Stimulated activated CD4-positive, alpha-beta T cell treated with anti-CD3 and anti-CD28 coated beads, TNF-alpha, amount 100 ng/mL, for 4 hours (primary cell): ENCODE measurements at places on chromosomes 5 and 9.

DNA sequence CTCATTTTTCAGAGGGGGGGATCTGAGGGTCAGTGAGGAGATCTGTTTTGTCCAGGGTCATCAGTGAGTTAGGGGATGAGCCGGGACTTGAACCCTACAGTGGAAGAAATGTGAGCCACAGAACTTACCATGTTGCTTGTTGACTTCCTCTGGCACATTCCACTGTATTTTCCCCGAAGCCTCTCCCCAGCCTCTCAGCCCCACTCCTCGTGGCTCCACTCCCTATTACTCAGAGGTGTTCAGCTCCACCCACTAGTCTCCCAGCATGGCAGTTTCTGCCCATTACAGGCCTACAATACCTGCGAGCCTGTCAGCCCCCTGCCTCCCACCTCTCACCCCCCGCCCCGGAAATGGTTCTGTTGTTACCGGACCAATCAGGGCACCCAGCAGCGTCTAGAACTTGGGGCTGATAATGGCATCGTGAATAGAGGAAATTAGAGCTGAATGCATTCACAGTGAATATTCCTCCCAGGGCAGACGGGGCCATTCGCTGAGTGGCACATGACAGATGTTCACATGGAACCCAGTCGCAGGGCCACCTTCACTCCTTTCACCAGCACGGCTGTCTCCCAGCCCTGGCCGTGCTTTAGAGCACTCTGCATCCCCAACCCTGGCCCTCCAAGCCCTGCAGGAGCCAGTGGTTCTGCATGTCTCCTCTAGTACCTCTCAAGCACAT, 81.6 kb downstream of the KCNIP1 start:
- no peak for DNase-seq

DNA sequence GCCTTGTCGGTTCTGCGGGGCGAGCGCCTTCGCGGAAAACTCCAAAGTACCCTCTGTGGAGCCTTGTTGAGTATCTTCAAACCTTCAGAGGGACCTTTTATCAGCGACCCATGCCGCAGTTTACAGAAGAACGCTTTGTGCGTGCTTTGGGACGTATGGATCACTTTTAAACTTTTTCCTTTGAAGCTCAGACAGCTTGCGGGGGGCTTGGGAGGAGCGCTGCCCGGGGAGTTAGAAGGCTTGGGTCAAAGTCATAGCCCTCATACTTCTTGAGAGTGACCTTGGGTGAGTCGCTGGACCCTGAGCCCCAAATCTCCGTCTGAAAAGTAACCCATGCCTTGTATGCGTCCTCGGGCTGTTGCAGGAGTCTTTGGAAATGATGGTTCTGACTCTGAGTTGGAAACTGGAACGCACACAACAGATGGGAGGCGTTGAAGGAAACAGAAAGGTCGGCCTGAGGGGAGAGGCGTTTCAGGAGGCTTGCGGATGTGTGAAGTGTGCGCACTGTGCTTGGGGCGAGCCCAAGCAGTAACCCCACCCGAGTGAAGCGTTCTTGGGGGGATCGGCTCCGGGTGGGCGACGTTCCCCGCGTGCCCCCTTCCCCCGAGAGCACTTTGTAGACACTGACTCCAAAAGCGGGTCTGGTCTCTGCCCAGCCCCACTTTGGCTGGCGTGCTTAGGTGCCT, 661 bp upstream of the SLC25A51 start:
- no peak for DNase-seq

DNA sequence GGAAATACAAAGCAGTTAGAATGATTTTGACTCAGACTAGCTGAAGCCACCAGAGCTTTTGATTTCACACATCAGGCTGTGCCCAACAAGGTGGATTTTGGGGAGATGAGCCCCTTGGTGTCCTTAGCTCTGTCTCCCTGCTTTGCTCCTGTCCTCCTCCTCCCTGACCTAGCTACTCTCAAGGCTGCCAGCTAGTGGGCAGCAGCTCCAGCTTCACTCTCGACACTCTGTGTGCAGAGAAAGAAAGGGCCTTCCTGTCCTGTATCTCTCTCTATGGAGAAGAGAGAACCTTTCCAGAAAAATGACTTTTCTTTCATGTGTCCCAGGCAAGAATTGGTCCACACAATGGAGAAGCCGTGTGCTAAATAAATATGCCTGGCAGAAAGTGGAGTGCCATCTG, 446.2 kb downstream of the SEMA5A start:
- DNase-seq: no peak

DNA sequence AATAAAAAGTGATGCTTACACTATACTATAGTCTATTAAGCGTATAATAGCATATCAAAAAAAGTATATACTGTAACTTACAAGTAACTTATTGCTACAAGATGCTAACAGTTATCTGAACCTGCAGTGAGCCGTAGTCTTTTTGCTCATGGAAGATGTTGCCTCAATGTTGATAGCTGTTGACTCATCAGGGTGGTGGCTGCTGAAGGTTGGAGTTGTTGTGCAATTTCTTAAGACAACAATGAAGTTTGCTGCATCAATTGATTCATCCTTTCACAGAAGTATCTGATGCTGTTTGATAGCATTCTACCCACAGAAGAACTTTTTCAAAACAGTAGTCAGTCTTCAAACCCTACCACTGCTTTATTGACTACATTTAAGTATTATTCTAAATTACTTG, 7.8 kb upstream of the C9orf40 start:
- no peak for DNase-seq

DNA sequence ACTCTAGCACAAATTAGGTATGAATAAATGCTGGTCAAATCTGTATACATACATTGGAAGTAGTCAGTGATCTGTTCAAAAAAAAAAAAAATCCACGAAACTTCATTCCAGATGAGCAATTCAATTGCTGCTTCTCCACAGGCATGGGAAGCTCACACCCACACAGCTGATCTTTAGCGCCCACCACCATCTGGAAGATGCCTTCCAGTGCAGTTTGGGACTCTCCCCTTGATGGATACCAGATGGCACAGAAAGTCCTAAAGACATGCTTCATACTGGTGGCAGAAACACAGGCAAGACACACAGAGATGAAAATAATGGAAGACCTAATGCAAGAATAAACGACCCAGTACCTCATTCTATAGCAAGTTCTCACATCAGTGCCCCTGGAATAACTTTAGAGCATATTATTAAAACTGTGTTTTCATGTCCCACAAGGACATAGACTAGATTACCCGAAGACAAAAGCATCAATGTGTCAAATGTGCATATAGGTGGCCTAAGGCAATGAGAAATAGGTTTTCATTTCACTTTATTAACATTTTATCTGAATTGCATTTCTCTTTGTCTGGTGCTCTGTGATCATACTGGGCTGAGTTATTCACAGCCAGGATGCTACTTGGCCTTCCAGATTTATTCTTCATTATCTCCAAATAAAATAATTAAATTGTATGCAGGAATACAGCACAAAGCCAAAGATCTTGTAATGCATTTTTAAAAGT, 135.4 kb upstream of the TAS2R1 start:
- DNase-seq: no peak

DNA sequence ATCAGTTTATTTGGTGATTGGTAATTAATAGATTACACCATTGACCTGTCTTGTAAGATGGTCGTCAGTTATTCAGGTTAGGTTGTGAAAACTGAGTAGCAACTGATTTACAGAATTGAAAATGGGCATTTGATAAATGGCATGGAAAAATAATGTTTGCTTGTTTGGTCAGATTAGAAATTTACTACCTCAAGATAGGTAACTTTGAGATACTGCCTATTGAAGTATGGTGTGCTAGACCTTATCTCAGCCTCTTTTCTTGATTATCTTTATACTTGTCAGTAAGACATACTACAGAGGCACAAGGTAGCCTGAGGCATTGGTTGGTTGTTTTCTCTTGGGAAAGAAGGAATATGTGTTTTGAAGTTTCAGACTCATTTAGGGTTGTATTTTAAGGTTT, 174.5 kb downstream of the XRCC4 start:
- DNase-seq: no peak

DNA sequence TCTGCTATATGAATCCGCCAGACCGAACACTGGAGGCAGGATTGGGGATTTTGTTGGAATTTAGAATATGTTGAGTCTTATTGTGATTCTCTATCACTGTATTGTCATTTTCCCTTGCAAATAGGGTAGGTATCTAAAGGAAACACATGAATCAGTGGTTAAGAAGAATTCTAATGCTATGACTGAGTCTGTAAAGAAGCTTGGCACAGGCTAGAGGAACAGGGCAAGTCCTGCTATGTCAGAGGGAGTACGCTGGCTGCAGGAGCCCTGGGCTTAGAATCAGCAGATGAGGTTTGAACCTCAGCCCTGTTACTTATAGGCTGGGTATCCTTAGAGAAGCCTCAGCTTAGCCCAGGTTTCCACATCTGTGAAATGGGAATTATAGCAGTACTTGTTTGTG, 198.1 kb downstream of the NR3C1 start:
- no peak for DNase-seq

DNA sequence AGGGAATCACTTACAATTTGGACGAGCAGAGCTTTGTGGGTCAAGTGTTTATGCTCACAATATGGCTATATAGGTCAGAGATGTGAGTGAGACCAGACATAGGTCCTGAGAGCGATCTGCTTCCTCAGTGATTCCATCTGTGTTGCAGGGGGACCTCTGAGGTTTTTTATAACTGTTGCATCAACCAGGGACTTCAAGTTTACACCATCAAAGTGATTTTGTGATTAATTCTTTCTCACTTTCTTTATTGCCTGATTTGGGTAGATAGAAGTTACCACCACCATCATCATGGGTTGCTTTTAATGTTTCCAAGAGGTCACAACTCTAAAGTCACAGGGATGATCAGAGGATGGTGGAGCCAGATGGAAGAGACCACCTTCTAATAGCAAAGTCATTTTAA, 7.0 kb upstream of the MTAP start:
- DNase-seq: no peak

DNA sequence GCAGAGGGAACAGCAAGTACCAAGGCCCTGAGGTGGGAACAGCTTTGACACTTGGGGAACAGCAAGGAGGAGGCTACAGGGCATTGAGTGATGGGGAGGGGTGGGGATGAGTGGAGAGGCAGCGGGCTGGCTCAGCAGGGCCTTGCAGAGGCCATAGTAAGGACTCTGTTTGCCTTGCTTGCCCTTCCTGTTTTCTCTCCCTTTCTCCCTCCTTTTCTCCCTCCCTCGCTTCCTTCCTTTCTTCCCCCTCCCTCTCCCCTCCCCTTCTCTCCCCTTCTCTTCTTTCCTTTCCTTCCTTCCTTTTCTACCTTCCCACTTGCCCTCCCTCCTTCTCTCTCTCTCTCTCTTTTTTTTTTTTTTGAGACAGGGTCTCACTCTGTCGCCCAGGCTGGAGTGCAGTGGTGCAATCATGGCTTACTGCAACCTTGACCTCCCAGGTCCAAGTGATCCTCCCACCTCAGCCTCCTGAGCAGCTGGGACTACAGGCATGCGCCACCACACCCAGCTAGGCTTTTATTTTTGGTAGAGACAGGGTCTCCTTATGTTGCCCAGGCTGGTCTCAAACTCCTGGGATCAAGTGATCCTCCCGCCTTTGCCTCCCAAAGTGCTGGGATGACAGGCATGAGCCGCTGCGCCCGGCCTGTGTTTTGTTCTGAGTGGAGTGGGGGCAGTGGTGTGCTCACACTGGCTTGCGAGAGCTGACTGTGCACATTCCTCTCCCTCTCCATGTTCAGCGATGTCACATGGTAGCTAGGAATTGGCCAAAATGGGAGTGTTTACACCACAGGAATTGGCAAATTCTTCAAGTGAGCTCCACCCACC, 17.1 kb downstream of the IER5L start:
- no peak for DNase-seq

DNA sequence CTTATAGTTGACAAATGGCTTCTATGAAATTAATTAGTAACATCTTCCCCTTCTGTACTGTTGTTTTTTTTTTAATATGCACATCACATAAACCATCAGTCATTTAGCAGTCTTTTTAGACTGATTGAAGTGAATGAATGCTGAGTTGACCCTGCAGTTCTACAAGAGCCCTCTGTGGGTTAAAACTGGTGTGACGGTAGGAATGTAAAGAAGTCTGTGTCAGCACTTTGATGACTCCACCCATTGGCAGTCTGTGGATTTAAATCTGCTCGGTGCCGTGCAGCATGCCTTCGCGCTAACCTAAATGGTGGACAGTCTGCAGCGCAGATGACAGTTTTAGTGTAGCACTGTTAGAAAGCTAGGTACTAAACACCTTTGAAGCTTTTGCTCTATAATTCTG, 3.1 kb downstream of the GTF3C4 start:
- DNase-seq: no peak

DNA sequence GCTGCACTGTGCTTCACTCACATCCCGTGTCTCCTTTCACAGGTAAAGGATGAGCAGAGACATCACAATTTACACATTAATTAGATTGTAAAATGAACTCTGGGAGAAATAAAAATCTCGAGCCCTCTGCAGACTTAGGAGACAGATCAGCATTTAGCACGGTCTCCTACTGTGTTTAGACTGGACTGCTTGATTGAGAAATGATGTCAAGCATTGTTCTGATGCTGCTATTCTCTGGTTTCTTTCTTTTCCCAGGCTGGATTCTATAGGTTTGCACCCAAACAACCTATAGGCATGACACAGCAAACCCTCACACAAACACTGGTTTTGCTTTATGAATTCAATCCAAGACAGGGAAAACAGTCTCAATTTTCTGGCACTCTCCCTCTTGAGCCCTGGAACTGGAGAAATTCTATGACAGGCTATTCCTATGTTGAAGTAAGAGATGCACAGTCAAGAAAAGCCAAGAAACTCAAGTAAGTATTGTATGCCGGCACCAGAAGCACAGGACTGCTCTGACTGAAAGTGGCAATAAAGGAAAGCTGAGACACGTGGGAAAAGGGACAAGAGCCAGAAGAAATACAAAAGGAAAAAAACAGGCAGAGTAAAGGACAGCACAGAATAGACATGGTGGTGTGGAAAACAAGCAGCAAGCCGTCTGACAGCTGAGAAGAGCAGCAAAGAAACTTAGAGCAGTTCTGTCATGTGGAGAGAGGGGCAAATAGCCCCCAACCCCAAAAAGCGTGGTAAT, 24.8 kb upstream of the ERAP2 start:
- no peak for DNase-seq

- no peak for DNase-seq
These were observed 88.3 kb downstream of the PIK3R1 start for GRCh38 chr5:68303754-68304420.

DNA sequence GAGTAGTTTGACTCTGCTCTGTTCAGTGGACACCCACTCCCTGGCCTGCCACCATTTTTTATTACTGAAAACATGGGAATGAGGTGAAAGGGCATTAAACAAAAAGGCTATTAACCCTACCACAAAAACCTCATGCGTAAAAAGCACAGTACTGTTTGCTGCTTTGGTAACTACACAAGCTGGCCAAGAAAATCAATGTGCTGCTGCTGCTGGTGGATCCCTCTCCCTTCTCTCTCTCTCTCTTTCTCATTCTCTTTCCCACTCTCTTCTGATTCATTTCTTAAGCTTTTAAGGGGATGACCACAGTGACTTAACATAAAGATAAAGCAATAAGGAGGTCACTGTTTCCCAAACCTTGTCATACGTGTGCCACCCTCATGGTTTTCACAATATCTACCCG, 183.2 kb upstream of the TBC1D2 start:
- no peak for DNase-seq

GRCh38 chr9:106376689-106377088, 486.3 kb upstream of the ZNF462 start:
- no peak for DNase-seq
